ENCODE measurements at places on chromosomes 12 and 14.

DNA sequence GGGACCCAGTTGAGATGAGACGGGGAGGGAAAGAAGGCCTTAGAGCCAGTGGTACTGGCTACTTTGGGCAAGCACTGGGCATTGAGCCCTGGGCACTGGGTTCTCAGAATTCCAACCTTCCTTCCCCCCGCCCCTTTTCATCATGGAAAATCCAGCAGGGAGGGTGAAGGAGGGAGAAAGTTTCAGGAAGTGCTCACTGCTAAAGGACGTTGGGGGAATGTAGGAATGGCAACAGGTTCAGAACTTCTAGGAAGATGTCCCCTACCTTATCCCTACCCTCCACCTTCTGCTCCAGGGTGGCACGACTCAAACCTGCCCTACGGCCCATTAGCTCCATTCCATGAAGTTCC is 4.2 kb upstream of the TNS2 start:
- no peak for DNase-seq

GRCh38 chr14:73191441-73191840 is 45.9 kb upstream of the PAPLN start:
- DNase-seq: no peak

GRCh38 chr14:98120831-98121464 is 1151.0 kb downstream of the BCL11B start:
- DNase-seq: no peak

GRCh38 chr14:94462763-94463572 is 10.4 kb upstream of the SERPINA11 start:
- DNase-seq: no peak

GRCh38 chr12:94769776-94770759 is 119.7 kb upstream of the TMCC3 start:
- no peak for DNase-seq

DNA sequence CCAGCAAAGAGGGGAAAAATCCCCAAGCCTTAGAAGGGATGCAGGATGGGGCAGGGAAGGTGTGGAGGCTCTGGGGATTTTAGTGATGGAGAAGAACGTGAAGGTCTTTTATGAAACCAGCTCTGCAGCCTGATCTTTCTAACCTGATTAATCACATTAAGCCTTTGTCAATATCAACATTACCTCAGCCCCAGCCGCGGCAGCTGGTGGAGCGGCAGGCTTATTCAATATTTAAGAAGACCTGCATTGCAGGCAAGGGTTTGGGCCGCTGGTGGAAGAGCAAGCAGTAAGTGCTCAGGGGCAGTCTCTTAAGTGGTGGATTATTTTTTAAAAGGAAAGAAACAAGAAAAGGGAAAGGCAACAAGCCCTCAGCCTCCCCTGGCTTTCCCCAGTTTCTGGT is 16.6 kb downstream of the RPH3A start:
- no peak for DNase-seq

GRCh38 chr12:124172636-124173035 is 122.3 kb upstream of the RFLNA start:
- DNase-seq: no peak

GRCh38 chr12:1608713-1609119 is 14.3 kb upstream of the FBXL14 start:
- no peak for DNase-seq

GRCh38 chr14:65599375-65599774 is 186.8 kb downstream of the FUT8 start:
- DNase-seq: peak; percentile 41

GRCh38 chr12:4320497-4320852 is 538 bp upstream of the TIGAR start:
- DNase-seq: no peak

DNA sequence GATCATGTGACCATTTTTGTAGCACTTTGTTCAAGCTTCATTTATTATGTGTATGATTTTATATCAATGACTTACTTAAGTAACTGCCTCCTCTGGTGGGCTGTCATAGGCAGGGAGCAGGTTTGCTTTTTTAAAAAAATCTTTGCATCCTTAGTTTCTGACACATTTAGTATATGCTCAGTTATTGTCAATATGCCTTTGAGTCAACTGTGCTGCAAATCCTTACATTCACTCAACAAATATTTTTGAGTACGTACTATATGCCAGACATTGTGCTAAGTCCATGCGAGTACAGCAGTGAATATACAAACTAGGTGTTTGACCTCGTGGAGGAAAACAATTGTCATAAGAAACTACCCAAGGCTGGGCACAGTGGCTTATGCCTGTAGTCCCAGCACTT is 4.4 kb upstream of the ANAPC5 start:
- DNase-seq: no peak

GRCh38 chr12:28742791-28743190 is 406.3 kb upstream of the FAR2 start:
- DNase-seq: peak; percentile 5

DNA sequence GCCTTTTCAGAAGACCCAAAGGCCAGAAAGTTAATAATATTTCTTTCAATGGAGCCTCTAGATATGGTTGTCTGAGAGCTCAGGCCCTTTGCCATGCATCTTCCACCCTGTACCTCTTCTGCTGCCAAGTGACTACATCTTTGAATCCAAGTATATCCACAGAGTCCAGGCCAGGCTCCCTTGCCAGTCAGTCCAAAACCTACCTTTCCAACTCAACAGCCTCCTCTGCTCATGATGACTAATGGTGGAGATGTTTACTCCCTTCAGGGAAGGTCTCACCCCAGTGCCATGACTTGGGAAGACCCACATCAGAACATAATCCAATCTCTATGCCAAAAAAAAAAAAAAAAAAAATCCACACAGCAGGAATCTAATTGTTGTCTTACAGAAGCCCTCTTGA is 20.4 kb downstream of the TTC9 start:
- no peak for DNase-seq

DNA sequence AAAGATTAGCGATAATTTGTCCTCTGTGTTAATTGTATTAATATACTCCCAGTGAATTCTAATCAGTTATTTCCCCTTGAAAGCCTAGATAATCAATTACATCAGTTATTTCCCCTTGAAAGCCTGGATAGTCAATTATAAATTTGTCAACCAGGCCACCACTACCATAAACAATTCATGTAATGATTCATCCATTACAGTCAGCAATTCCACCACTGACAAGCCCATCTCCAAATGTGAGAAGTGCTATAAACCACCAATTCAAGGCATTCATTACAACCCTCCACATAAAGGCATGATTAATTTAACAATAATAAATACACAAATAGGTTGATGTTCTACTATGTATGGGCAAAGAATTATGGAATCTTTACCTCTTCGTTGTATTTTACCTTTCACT is 40.9 kb downstream of the INTS13 start:
- no peak for DNase-seq

DNA sequence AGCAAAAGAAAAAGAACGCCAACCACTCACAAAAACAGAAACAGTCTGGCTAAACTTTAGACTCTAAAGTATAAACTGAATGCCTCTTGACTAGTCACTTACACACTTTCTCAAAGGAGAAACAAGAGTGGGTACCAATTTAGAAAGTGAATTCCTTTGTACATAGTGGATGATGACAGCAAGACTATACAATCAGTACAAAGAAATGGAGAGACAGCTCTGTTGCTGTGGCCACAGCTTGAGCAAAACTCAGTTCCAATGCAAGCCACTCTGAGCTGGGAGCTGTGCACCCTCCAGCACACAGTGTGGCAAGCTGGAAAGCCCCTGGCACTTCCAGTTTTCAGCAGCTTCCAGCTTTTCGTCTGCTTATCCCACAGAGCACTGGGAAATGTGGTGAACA is 21.7 kb downstream of the NT5DC3 start:
- no peak for DNase-seq

- no peak for DNase-seq
Observed at GRCh38 chr12:115232455-115233156, 548.6 kb upstream of the TBX3 start.

Data from hepatic stellate cell (primary cell).